ENCODE measurements at places on chromosomes 16 and 17.

DNA sequence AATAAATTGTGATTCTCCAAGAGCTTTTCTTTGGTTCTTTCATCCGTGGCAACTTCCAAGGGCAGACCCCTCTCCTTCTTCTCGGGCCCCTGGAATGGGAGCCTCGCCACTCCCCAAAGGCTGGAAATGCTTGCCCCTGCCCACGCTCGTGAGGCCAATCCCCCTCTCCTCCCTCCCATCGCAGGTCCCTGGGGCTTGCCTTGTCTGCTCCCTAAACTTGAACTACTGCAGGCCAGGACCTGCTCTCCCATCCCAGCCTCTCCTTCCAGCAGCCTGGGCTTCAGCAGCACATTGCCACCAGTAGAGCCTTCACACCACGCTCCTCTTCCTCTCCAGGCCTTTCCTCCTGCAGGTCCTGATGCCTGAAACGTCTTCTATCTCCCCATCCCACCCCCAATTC, 11.1 kb downstream of the PITPNM3 start:
- DNase-seq: no peak

GRCh38 chr17:47208744-47209488, at the start of gene MYL4:
Gene MYL4 (plus strand): TSS chr17:47209348. CDS start chr17:47209423, 75 bp downstream.
- no peak for DNase-seq

GRCh38 chr16:58938811-58939210, 204.7 kb upstream of the GOT2 start:
- DNase-seq: no peak

DNA sequence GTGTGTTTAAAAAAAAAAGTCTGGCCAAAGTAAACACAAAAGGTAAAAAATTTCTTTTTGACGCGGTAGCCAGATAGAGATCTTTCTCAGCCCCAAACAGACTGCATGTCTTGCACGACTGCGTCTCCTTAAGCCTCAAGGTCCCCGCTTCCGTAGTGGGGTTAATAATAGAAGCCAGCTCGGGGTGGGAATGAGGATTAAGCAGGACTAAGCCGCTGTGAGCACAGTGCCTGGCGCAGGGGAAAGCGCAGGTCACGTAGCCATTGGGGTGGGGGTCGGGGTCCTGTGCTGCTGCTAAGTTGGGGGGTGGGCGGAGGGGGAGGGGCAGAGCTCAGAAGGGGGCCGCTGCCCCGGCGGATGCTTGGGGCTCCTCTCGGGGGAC, 521 bp downstream of the GGA2 start:
- DNase-seq: peak; percentile 33

GRCh38 chr17:40909755-40910154, 24.7 kb upstream of the KRT20 start:
- DNase-seq: no peak
